ENCODE measurements at places on chromosomes 1 and 21.

DNA sequence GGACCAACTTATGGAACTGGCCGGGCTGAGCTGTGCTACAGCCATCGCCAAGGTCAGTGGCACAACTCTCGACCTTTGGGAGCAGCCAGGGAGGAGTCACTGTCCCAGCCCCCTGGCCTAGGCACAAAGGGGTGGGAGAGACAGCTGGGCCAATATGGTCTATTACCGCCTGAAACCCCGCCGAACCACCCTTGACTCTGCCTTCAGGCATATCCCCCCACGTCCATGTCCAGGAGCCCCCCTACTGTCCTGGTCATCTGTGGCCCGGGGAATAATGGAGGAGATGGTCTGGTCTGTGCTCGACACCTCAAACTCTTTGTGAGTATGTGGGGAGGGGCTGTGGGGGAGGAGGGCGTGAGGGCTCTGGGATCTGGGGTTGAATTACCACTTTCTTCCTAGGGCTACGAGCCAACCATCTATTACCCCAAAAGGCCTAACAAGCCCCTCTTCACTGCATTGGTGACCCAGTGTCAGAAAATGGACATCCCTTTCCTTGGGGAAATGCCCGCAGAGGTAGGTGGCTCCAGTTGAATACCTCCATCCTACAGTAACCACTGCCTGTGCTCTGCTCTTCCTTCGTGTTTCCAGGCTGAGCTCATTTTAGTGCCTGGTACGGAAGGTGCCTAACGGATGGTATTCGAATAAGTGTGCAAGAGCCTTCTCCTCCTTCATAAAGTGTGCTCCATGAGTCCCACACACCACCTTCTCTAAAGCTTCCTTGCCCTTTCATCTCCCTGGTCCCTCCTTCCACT is 758 bp downstream of the NAXE start:
- no peak for DNase-seq

DNA sequence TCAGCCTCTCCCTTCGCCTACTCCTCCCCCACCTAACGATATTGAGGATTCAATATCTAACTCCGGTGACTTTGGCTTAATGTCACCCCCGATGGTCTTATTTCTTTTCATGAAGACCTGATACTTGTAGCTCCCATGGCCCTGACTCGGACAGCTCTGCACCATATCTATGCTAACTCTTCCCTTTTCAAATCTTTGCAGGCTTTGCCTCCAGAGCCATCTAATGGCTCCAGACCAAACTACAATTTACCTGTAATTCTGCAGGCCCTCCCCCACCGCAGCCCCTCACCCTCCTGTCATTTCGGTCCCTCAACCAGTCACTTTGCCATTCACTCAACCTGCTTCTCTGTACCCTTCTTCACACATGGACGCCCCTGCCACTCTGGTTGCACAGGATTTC is 7.9 kb upstream of the GSTM5 start:
- no peak for DNase-seq

DNA sequence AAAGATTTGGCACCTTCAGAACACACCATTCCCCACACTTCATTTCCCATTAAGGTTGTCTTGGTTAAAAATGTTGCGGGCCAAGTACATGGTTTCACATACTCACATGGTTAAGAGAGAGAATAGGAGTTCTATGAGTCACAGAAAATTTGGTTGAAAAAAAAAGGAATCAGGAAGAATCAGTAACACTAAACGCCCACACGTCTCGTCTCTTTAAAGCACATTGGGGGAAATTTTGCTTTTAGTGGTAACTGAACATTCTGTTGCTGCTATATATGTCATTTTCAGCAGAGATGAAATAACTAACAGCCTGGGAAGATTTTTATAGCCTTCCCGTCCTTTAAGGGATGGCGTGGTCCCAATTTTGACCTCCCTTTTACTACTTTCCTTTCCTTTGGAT is 132.9 kb upstream of the ERG start:
- no peak for DNase-seq

GRCh38 chr1:9143250-9143649 is 14.3 kb upstream of the GPR157 start:
- no peak for DNase-seq

GRCh38 chr1:100875228-100875627 is 19.4 kb downstream of the EXTL2 start:
- DNase-seq: no peak

- DNase-seq: no peak
These were observed 10.4 kb downstream of the KYAT3 start for GRCh38 chr1:88982055-88982454.

DNA sequence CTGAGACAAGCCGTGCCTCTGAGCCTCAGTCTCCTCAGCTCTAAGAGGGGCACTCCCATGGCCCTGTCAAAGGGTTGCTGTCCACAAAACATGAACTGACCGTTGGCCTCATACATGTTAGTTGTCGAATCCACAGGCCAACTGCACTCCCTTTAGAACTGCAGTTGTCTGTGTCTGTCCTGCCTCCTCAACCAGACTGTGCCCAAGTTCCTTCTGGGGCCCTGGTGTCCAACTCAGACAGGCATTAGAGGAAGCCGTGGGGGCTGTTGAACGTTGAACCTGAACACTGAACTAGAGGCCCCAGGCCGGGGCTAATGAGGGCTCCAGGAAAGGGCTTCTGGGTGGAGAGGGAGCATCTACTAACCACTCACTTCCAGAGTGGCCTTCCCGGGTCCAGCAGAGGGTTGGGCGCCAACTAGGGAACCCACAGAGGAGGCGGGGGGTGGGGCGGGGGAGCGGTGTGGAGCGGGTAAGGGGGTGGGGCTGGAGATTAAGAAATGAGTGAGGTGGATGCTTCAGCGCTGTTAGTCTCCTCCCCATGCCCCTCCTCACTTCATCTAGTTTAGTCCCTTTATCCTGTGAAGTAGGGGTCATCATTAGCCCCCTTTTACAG is at the start of gene RAB42:
Gene RAB42, plus strand, starts transcription at position 558 of the 613 bp plus-strand sequence. CDS start 247 bp downstream, outside the sequence.
- no peak for DNase-seq

DNA sequence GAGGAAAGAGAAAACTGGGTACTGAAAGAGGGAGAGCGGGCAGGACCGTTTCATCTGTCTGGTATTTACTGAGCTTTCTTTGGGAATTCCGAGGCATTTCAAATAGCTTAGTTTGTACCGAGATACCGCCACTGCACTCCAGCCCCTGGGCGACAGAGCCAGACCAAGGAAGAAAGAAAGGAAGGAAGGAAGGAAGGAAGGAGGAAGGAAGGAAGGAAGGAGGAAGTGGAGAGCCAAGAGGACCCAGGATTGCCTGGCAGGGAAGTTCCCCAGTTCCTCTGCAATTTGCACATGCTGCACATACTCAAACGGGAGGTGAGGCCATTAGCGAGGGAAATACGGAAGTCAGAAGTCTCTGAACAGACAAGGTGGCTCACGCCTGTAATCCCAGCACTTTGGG is 961 bp upstream of the FUCA1 start:
- no peak for DNase-seq

DNA sequence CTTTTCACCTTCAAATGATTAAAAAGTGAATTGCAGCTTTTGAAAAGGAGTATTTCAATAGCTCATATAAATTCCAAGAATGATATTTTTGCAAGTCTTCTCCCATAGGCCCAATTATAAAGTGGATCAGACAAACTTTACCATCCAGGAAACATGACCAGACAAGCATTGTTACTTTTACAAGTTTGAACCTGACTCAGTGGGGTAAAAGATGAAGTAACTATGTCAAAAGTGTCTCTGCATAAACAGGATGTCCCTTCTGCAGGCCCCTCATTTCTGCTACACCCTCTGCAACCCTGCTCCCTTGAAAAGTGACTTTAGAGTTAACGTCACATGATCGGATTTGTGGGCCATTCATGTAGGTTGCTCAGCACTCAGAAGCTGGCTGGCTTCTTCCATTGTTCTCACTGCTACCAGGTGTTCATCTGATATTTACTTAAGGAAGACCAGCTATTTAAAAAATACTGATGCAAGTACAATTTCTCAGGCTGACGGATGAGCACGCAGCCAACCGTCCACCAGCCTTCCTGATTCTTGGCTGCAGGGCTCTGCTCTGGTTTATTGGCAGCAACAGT is 32.3 kb downstream of the URB1 start:
- no peak for DNase-seq

- DNase-seq: no peak
These were observed 27.7 kb downstream of the PADI3 start for GRCh38 chr1:17276568-17276967.

DNA sequence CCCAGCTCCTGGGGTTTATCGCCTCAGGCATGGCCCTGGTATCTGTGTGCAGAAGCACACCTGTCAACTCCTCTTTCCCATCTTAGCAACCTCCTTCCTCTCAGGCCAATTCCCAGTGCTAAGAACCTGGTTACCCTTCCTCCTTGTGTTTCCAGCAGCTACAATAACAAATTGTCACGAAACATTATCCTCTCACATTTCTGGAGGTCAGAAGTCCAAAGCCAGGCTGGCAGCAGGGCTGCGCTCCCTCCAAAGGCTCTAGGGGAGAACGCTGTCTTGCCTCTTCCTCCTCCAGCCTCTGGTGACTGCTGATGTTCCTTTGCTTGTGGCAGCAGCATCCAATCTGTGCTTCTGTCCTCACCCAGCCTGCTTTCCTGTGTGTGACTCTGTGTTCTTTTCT is 10.7 kb upstream of the MRPS14 start:
- no peak for DNase-seq

DNA sequence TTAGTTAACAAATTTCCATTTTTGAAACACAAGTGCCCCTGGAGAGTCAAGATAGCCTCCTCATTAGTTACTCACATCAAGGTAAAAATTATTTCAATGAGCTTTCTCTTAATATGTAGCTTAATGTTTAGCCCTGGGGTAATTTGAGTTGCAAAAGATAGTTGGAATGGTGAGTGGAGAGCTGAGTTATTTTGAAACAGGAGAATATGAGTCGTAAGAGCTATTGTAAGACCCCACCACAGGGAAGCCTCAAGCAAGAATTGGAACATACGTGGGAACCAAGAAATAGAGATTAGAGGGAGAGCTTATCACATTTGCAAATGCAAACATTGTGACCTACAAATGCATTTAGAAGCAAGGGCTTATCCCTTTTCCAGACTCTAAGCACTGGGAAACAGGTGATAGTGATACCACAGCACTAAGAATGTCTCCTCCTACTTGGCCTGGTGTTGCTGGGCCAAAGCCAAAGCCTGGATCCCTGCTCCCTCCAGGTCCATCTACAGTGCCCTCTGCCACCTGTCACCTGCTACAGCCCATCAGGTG is 635.1 kb downstream of the PTPRC start:
- DNase-seq: no peak

GRCh38 chr21:23223882-23224281 is 2225.7 kb downstream of the NCAM2 start:
- no peak for DNase-seq

DNA sequence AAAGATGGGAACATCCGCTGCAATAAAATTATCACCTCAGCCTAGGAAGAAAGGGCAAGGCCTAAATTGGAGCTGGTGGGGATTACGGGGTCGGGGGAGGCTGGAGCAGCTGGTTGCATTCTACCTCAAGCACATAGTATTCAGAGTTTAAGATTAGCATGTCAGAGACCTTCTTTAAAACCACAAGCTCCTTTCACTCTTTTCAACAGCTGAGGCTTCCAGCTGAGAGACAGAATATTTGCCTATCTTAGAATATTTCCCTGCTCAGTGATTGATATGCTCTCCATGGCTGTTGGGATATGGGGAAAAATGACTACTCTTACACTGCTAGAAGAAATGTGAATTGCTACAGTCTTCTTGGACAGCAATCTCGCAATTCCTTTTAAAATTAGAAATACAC is 248.6 kb downstream of the TBX15 start:
- no peak for DNase-seq

- DNase-seq: no peak
These were observed 965 bp downstream of the ABCA4 start for GRCh38 chr1:94119796-94120569.

- DNase-seq: no peak
These were observed 7.1 kb upstream of the TPM3 start for GRCh38 chr1:154198756-154199562.

DNA sequence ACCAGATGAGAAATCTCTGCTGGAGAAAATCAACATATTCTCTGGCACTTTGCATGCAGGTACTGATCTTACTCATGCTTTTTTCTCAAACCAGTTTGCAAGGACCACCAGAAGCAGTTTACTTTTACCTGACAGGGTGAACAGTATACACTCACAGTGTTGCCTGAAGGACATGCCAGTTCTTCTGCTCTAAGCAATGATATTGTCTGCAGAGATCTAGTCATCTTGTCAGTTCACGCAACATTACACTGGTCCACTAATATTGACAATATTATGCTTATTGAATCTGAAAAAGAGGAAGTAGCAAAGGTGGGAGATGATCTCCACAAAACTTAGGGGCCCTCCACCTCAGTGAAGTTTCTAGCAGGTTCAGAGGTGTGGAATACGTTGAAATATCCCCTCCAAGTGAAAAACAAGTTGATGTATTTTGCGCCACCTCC is 3.8 kb upstream of the S100B start:
- DNase-seq: no peak

- no peak for DNase-seq
These were observed 20.0 kb upstream of the DISP1 start for GRCh38 chr1:222794656-222795474.

- DNase-seq: no peak
These were observed 26.2 kb upstream of the LYST start for GRCh38 chr1:235892734-235893413.

- no peak for DNase-seq
These were observed 47.6 kb downstream of the KDM5B start for GRCh38 chr1:202760589-202760988.

DNA sequence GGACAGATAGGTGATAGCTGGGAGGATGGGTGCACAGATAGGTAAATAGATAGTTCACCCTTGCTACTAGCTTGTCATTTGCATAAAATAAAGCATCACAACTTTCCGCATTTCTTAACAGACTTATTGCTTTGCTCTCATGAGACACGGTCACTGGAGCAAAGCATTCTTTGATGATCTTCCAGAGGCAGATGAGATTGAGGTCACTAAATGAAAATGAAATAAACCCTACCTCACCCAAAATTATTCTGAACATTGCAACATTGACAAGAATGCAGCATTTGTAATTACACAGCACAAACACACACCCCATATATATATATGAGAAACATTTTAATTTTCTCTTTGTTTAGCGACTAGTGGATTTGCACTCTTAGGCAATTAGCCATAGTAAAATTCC is 107.6 kb downstream of the SNX7 start:
- no peak for DNase-seq

- DNase-seq: no peak
These were observed 60.5 kb downstream of the DMAP1 start for GRCh38 chr1:44273560-44274350.

DNA sequence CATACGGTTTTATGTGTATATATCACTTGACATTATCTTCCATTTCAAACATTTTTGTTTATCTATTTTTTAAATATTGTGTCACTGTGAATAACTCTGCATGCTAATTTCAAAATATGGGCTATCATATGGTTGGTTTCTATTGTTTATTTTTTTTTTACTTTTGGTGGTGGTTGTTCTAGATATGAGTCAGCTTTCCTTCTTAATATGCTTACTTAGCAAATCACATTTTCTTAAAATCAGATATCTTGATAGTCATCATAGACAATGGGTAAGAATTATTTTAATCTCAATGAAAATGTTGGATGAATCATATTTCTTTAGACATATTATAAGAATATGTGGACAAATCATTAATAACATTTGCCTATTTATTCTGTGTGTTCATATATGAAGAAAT is 881.5 kb downstream of the BRINP3 start:
- no peak for DNase-seq

Measured in HS-27A (cell line).